Small intestine (tissue), 16 donors: ENCODE measurements at places on chromosomes 7 and 10. TPM values are rescaled to one million over a fixed set of nuclear protein-coding genes. Genes with fewer than 3 reads are reported as not detected.

- DNase-seq = peak; percentile 65
- H3K4me1 ChIP-seq = peaks cover 2% of the 10 kb centered on the region
- no peak overlapping the region for H3K4me3 ChIP-seq
- no peak overlapping the region for H3K27ac ChIP-seq
Measured at GRCh38 chr10:117175901-117176534, 21.3 kb upstream of the KCNK18 start.

DNA sequence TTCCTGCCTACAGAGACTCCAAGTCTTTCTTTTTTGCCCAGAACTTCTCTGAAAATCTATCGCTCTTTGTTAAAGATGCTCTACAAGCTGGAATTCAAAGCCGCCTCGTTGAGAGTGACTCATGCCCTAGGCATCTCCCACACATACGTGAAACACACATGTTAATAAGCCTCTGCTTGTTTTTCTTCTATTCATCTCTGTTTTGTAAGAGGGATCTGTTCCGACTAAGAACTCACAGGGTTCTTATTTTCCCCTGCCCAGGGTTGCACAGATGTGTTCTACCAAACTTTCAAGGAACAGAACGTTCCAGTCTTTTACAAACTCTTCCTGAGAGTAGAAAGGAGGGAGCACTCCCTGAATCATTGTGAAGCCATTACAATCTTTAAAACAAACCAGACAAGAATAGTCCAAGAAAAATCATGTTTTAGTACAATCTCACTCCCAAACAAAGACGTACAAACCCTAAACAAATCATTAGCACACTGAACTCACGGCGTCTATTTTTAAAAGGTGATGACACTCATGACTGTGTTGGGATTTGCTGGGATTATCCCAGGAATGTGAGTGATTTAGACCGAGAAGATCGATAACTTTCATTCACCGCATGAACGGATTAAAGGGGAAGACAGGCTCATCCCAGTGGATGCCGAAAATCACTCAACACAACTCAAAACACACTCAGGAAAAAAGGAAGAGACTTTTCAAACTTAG lies 55.3 kb upstream of the INPP5A start:
- peaks cover 2% of the 10 kb centered on the region for H3K4me1 ChIP-seq
- H3K27ac ChIP-seq = no peak overlapping the region
- no peaks in the 10 kb centered on the region for H3K27me3 ChIP-seq
- H3K4me3 ChIP-seq = no peak overlapping the region
- no peaks in the 10 kb centered on the region for H3K36me3 ChIP-seq

GRCh38 chr7:86867163-86867762 lies 192.2 kb downstream of the ELAPOR2 start:
- H3K36me3 ChIP-seq = no peaks in the 10 kb centered on the region
- no peak overlapping the region for H3K4me3 ChIP-seq
- no peaks in the 10 kb centered on the region for H3K4me1 ChIP-seq
- no peaks in the 10 kb centered on the region for H3K27me3 ChIP-seq
- no peak for DNase-seq
- H3K27ac ChIP-seq = no peak overlapping the region

GRCh38 chr10:22701132-22701826 lies 13.1 kb downstream of the PIP4K2A start:
- H3K27ac ChIP-seq = peak overlapping the region; percentile 5
- no peak for DNase-seq
- H3K4me1 ChIP-seq = peaks cover 12% of the 10 kb centered on the region
- H3K27me3 ChIP-seq = no peaks in the 10 kb centered on the region
- H3K36me3 ChIP-seq = peaks cover 4% of the 10 kb centered on the region
- H3K4me3 ChIP-seq = no peak overlapping the region

- no peak for DNase-seq
- H3K27me3 ChIP-seq = no peaks in the 10 kb centered on the region
- no peak overlapping the region for H3K4me3 ChIP-seq
- H3K27ac ChIP-seq = peak overlapping the region; percentile 27
- no peaks in the 10 kb centered on the region for H3K36me3 ChIP-seq
Measured at GRCh38 chr7:12930534-12930933, 243.1 kb downstream of the ARL4A start.

- no peaks in the 10 kb centered on the region for H3K27me3 ChIP-seq
- H3K27ac ChIP-seq = no peak overlapping the region
- H3K4me1 ChIP-seq = no peaks in the 10 kb centered on the region
- no peak overlapping the region for H3K4me3 ChIP-seq
- H3K36me3 ChIP-seq = no peaks in the 10 kb centered on the region
- no peak for DNase-seq
Measured at GRCh38 chr10:44233561-44234482, 151.1 kb downstream of the CXCL12 start.

GRCh38 chr10:87952612-87953011 lies 89.2 kb downstream of the PTEN start:
- DNase-seq = peak; percentile 58
- H3K27ac ChIP-seq = no peak overlapping the region
- H3K4me3 ChIP-seq = no peak overlapping the region
- peaks cover 22% of the 10 kb centered on the region for H3K36me3 ChIP-seq
- no peaks in the 10 kb centered on the region for H3K4me1 ChIP-seq

- H3K4me3 ChIP-seq = no peak overlapping the region
- H3K27ac ChIP-seq = no peak overlapping the region
- no peak for DNase-seq
- no peaks in the 10 kb centered on the region for H3K27me3 ChIP-seq
- no peaks in the 10 kb centered on the region for H3K36me3 ChIP-seq
- no peaks in the 10 kb centered on the region for H3K4me1 ChIP-seq
Measured at GRCh38 chr7:68729371-68729770, 868.9 kb upstream of the AUTS2 start.

DNA sequence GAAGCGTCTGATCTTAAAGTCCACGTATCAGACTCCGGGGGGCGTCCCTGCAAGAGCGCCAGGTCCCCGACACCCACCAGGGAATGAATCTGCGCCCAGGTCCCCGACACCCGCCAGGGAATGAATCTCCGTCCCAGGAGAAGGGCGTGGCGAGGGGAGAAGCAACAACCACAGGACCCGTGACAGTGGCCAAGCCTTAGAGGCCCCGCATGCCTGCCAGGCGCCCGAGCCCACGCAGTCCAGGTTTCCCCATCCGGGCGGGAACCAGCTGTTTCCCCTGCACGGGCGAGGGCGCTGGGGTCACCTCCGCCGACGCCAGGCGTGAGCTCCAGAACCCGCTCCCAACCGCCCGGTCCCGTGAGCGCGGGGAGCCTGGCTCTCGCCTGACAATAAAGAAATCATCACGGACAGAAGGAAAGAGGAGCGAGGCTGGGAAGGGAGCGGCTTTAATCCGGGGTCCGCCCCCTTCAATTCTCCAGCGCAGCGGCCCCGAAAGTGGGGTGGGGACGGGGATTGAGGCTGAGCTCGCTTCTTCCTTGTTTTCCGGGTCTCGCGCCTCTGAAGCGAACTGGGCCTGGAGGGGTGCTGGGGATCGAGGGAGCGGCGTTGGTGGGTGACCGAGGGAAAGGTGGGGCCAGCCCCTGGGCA lies 29.0 kb upstream of the BMS1 start:
- H3K4me3 ChIP-seq = peak overlapping the region; percentile 49
- H3K27me3 ChIP-seq = peaks cover 27% of the 10 kb centered on the region
- no peak overlapping the region for H3K27ac ChIP-seq
- H3K4me1 ChIP-seq = no peaks in the 10 kb centered on the region
- no peaks in the 10 kb centered on the region for H3K36me3 ChIP-seq

- DNase-seq = no peak
- H3K4me1 ChIP-seq = peaks cover 3% of the 10 kb centered on the region
- H3K36me3 ChIP-seq = peaks cover 22% of the 10 kb centered on the region
- no peak overlapping the region for H3K27ac ChIP-seq
- H3K27me3 ChIP-seq = no peaks in the 10 kb centered on the region
- no peak overlapping the region for H3K4me3 ChIP-seq
Measured at GRCh38 chr10:17783751-17784150, 25.4 kb upstream of the MRC1 start.

DNA sequence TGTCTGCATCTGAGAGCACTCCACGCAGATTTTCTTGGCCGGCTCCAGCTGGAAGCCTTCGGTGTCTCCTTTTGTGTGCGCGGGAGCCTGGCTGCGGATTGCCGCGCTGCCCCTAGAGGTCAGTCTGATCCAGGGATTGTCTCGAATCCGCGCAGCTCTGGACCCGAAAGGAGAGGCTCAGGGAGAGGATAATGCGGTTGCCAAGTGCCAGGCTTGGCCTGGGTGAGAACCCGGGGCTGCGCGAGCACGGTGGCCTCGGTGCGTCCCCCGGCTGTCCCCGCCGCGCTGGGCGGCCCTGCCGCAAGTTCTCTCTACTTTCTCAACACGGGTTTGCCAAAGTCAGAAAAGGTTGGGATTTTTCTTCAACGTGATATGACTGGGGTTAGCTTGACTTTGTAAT lies 140.9 kb downstream of the ADCYAP1R1 start:
- DNase-seq = peak; percentile 72
- no peak overlapping the region for H3K27ac ChIP-seq
- no peaks in the 10 kb centered on the region for H3K4me1 ChIP-seq
- peaks cover 2% of the 10 kb centered on the region for H3K27me3 ChIP-seq

GRCh38 chr10:43945094-43945730 lies 296.5 kb upstream of the ZNF32 start:
- H3K36me3 ChIP-seq = no peaks in the 10 kb centered on the region
- no peaks in the 10 kb centered on the region for H3K4me1 ChIP-seq
- no peak overlapping the region for H3K4me3 ChIP-seq
- no peak for DNase-seq
- no peaks in the 10 kb centered on the region for H3K27me3 ChIP-seq

GRCh38 chr10:12214763-12215218 lies 18.8 kb downstream of the CDC123 start:
- no peaks in the 10 kb centered on the region for H3K27me3 ChIP-seq
- H3K4me3 ChIP-seq = no peak overlapping the region
- peak; percentile 61 for DNase-seq
- H3K36me3 ChIP-seq = peaks cover 6% of the 10 kb centered on the region
- H3K27ac ChIP-seq = no peak overlapping the region

DNA sequence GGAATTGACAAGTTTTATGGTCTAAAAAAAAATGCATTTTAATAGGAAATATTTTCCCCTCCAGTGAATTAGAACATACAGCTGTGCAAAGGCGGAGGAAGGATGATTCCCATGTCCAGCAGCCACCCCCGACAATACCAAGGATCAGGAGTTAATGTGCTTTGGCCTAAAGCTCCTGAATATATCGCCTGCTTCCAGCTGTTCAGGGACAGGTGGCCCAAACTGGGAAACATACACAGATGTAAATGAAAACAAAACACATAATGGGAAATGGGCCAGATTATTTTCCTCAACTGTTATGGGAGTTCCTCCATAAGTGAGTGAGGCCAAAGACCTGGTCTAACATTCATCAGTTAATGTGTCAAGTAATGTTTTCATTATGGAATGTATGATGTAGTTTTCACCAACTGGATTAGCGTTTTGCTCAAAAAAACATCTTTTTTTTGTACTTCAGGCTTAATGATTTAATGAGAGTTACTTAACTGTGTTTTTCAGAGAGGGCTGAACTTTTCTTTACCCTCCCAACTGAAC lies 55.1 kb upstream of the LAMB1 start:
- no peak overlapping the region for H3K4me3 ChIP-seq
- H3K27ac ChIP-seq = no peak overlapping the region
- H3K36me3 ChIP-seq = no peaks in the 10 kb centered on the region
- no peak for DNase-seq
- no peaks in the 10 kb centered on the region for H3K27me3 ChIP-seq

- H3K4me1 ChIP-seq = no peaks in the 10 kb centered on the region
- peaks cover 14% of the 10 kb centered on the region for H3K27me3 ChIP-seq
- H3K4me3 ChIP-seq = no peak within 1 kb of the TSS
- no peak for DNase-seq
- H3K36me3 ChIP-seq = no peaks in the 10 kb centered on the region
- H3K27ac ChIP-seq = no peak within 1 kb of the TSS
Measured at GRCh38 chr7:45888185-45888992, at the start of gene IGFBP1. TSS of gene IGFBP1 (plus strand) at chr7:45888488. CDS start at chr7:45888653, 165 bp downstream.

GRCh38 chr7:142587578-142588191 lies 161.6 kb upstream of the PRSS1 start:
- H3K27ac ChIP-seq = no peak overlapping the region
- no peaks in the 10 kb centered on the region for H3K4me1 ChIP-seq
- H3K4me3 ChIP-seq = no peak overlapping the region

The CC2D2B gene
- not detected for polyA plus RNA-seq

The UNC5B gene
- polyA plus RNA-seq = 19.4 TPM

The GTPBP4 gene
- 33.8 TPM for polyA plus RNA-seq

The C7orf57 gene
- polyA plus RNA-seq = 0.03 TPM

The KEL gene
- 6.6 TPM for polyA plus RNA-seq

The PTN gene
- polyA plus RNA-seq = not detected
